Right ventricle myocardium inferior (tissue), 1 donor: ENCODE measurements at places on chromosomes 16 and 17.

DNA sequence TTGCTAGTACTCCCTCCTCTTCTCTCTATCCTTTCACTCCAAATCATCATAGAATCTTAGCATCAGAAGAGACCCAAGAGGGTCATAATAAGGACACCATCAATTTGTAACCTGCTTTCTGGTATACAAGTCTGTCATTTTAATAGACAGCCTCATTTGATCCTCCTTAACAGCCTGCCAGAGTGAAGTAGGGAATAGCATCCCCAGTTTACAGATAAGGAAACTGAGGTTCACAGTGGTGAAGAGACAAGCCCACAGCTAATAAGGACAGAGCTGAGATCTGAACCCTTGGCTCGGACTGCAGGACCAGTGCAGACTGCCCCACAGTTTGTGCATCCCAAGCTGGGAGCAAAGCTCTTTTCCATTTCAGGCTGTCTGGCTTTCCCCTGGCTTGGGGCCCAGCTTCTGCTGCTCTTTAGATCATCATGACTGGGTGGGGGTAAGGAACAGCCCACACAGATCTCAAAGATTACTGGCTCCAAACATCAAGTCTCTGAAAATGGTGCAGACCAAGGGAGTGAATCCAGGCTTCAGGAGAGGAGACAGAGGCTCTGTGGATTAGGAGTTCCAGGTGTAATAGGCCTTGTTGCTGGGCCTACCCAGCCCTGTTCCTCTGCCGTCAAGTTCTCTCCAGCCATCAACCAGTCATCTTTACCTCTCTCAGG lies 10.3 kb upstream of the IGFBP4 start:
- no peak for DNase-seq

DNA sequence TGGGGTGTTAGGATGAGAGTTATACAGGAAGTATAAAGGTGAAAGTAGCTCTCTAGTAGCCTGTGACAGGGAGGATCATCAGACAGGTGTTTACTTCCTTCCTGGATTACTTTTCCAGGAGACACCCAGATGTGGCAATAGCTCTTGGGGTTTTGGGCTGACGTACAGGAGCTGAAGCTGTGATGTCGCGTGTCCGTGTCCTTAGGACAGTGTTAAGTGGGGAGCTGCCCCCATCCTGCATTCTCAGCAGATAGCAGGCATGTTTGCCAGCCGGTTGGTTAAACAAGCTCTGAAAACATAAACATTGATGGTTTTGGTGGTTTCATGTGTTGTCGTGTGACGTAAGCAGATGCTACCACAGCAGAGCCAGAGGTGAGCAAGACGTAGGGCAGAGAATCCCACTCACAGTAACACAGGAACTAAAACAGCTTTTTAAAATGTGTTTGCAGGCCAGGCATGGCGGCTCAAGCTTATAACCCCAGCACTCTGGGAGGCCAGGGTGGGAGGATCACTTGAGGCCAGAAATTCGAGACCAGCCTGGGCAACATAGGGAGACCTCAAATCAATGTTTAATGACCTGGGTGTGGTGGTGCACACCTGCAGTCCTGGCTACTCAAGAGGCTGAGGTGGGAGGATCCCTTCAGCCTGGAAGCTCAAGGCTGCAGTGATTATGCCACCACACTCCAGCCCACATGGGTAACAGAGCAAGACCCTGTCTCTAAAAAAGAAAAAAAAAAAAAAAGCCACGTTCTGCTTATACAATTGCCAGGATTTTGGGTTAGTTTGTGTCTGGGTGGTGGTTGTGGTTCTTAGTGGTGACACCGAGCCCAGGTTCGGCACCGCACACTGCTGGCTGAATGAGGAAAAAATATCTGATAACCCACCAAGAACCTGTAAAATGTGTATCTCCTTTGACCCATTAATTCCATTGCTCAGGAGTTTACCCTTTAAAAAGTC lies 18.2 kb upstream of the IL17C start:
- no peak for DNase-seq

DNA sequence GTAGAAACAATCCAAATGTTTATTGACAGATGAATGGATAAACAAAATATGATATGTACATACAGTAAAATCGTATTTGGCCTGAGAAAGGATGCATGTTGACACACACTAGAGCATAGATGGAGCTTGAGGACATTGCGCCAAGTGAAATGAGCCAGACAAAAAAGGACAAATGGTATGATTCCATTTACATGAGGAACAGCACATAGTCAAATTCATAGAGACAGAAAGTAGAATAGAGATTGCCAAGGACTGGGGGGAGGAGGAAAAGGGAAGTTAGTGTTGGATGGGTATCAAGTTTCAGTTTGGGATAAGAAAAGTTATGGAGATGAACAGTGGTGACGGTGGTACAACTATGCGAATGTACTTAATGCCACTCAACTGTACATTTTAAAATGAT lies 47.9 kb downstream of the COPRS start:
- DNase-seq: no peak

DNA sequence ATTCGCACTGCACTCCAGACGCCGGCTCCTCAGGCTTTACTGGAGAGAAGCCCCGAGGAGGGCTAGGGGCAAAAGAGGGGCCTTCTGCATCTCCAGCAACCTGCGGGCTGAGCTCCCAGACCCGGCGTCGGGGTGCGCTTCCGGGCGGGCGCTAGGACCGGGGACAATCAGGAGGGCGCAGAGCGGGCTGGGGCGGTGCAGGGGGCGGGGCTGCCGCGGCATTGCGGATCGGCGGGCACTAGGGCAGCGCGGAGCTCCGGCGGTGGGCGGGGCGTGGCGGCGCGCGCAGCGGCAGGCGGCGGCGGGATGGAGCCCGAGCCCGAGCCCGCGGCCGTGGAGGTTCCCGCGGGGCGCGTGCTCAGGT lies at the start of gene TSEN54:
Gene TSEN54, plus strand, starts transcription at position 274 of the 364 bp plus-strand sequence. Its CDS starts 33 bp downstream, at position 307.
- peak; percentile 98 for DNase-seq

DNA sequence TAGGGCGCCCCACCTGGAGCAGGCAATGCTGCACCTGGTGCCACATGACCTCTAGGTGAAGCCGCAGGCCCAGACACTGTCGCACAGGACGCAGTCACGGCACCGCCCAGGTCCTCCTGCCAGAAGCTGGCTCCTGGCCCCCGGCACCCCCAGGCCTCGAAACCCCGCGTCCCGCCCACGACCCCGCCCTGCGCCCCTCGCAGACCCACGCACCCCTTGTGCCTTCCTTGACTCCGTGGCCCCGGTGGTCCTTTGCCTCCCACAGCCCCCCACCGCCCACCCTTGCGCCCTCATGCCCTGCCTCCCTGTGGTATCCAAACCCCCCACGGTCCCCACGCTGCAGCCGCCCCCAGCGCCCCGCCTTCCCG lies 6.3 kb upstream of the C1QTNF8 start:
- DNase-seq: no peak

GRCh38 chr17:72193391-72194106 lies 72.7 kb downstream of the SOX9 start:
- DNase-seq: no peak

GRCh38 chr16:88382491-88383400 lies at the start of gene ZNF469:
Gene ZNF469 (plus strand): TSS chr16:88382959. CDS start chr16:88427471, 44,512 bp downstream.
- peak; percentile 58 for DNase-seq

DNA sequence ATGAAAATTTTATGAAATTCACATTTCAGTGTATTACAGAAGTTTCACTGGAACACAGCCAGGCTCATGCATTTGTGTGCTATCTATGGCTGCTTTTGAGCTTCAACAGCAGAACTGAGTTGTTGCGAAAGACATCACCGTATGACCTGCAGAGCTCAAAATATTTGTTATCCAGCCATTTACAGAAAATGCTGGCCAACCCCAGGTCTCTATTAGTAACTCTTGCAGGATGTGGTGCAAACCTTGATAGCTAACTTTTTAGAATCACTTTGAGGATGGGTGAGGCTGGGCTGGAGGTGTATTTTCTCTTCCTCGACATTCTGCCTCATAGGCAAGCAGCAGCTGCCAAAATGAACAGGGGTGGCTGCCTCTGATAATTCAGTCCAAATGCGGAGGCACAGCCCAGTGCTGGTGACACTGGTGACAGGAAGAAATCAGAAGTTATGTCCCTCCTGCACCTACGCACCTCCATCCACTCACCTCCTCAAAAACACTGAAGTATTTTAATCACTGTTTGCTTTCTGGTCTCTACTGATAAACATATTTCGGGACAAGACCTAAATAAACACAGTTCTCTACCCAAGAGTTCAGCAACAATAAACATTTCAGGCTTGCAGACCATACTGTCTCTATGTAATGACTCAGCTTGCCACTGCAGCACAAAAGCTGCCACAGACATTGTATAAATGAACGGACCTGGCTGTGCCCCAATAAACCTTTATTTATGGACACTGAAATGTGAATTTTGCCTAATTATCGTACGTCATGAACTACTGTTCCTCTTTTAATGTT lies 28.5 kb downstream of the ARHGAP17 start:
- no peak for DNase-seq

DNA sequence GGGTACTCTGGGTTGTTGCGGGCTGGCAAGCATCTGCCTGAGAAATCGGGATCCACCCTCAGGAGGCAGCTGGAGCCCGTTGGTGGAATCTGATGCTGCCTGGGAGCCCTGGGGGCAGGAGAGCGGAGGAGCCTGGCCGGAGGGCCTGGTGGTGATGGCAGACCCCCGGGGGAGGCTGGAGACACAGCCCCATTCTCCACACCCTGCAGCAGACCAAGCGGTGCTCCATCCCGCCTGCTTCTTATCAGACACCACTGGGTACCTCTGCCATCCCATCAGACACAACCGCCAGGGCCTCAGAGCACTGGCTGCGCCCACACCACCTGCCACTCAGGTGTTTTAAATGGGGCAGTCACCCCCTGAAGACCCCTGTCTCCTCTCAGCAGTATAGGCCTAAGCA lies 103.9 kb downstream of the RBFOX3 start:
- DNase-seq: no peak

GRCh38 chr16:2186505-2186904 lies 9.9 kb downstream of the CASKIN1 start:
- DNase-seq: no peak

GRCh38 chr17:46976626-46977270 lies 2.3 kb downstream of the RPRML start:
- DNase-seq: no peak

DNA sequence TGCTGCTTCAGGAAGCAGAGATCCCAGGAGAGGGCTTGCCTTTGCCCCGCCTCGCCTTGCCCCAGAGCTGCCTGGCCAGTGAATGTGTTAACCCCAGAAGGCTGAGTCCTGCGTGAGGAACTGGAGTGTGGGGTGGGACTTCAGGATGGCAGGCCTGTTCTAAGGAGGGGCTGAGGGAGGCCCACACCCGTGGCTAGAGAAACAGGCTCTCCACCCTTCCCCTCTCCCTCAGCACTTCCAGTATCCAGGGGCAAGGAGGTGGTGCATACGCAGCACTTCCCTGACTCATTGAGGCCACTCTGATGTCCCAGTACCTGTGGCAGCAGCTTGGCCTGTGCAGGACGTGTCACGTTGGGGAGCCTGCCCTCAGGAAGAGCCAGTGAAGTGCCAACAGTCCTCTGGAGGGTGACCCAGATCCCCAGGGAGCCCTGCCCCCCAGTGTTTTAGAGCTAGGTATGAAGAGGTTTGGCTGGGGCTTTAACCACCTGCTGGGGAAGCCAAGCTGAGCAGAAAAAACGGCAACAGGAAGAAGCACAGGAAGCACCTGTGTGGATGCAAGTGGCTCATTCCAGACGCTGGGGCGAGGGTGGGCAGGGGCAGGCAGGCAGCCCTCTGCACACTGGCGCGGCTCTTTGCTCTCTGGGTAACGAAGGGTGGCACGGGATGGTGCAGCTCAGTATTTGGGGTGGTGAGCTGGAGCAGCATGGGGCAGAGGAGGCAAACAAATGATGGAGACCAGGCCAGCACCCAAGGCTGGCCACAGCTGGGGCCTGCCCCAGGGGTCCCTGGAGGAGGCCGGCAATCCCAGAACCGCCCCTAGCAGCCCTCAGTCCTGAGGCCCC lies 14.7 kb upstream of the CTCF start:
- DNase-seq: no peak

GRCh38 chr17:57372156-57372555 lies 115.8 kb downstream of the MSI2 start:
- no peak for DNase-seq

- DNase-seq: peak; percentile 79
These were observed 1.2 kb downstream of the RASD1 start for GRCh38 chr17:17494870-17495535.

DNA sequence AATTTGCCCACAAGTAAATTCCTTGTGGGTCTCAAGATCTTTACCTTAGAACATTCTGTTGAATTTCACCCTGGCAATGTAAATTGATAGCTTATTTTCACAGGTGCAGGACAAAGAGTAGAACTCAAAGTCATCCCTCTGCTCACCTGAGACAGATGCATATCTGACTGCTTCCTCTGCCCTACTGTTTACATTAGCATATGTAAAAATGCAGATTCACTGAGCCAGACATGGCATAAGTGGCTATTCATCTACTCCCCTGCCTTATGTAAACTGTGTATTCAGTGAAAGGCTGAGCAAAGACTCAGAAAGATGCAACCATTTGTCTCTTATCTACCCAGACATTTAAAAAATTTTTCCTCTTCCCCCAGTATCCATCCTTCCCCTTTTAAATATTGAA lies 22.3 kb upstream of the MILR1 start:
- no peak for DNase-seq

- DNase-seq: no peak
These were observed 30.7 kb upstream of the FOXJ1 start for GRCh38 chr17:76171706-76172105.

DNA sequence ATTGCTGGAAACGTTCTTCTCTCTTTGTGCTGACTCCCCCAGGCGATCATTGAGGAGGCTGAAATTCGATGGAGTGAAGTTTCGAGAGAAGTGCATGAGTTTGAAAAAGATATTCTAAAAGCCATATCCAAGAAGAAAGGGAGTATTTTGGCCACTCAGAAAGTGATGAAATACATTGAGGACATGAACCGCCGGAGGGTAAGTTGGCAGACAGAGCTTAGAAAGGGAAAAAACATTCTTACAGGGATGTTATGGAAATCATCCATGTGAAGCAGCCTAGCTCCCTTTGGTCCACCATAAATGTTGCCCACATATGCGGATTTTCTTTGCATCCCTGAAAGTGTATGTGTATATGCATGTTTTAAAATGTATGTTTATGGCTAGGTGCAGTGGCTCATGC lies 36.5 kb downstream of the PRSS54 start:
- DNase-seq: no peak

GRCh38 chr17:65898651-65899050 lies 293.3 kb downstream of the CEP112 start:
- no peak for DNase-seq

- peak; percentile 39 for DNase-seq
These were observed 52.5 kb downstream of the NKD1 start for GRCh38 chr16:50600582-50601283.
